ENCODE measurements at places on chromosomes 13 and 19.

DNA sequence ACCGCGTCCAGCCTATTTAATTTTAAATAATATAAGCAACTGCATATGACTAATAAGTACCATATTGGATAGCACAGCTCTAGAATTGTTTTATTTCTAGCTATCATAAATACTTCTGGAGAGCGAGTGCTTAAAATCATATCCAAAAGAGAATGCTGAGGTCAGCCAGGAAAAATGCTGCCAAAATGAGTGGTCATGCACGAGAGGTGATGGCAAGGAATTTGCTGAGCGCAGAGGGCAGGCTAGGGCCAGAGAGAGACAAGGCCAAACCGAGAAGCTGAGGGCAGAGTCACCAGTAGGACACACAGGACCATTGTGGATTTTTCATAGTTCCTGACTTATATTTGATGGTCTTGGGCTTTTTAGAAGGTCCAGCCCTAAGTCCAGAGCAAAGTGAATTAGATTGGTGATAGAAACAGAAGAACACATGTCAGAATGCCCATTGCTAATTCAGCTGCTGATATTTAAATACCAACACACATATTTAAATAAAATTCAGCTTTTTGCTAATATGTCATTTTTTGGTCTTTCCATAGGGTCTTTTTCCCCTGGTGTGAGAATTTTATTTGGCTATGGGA lies 33.6 kb upstream of the UBL3 start:
- no peak for DNase-seq

- DNase-seq = no peak
These were observed 62.7 kb downstream of the F2RL3 start for GRCh38 chr19:16951529-16951928.

- DNase-seq = no peak
These were observed 30.1 kb downstream of the ZNF557 start for GRCh38 chr19:7099597-7099921.

GRCh38 chr13:77494226-77494625 lies 41.3 kb upstream of the SCEL start:
- no peak for DNase-seq

DNA sequence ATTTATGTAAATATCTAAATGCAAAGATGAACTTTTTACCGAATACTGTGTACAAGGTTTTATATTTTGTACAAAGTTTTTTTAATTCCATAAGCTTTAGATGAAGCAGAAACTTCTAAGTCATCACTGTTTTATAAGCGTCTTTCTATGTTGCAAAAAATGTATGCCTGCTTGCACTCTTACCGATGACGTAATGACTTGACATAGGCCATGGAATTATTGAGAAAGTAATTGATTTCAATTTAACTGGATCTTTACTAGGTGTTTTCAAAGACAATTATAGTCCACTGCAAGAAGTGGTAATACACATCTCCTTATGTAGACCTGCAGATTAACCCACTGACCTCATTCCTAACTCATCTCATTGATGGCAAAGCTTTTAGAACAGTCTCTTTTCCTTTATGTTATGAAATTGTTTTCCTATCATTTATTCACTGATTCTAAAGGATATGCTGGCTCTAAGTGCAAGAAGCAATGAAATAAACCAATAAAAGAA lies 10.4 kb downstream of the DACH1 start:
- DNase-seq = no peak

GRCh38 chr19:8304841-8305621 lies 3.1 kb downstream of the CD320 start:
- no peak for DNase-seq

GRCh38 chr19:30708416-30709178 lies 336.4 kb downstream of the ZNF536 start:
- DNase-seq = no peak

GRCh38 chr13:40026174-40026585 lies 370.7 kb downstream of the COG6 start:
- DNase-seq = peak; percentile 74

- DNase-seq = no peak
These were observed 130.6 kb upstream of the SOX1 start for GRCh38 chr13:111936267-111936925.

DNA sequence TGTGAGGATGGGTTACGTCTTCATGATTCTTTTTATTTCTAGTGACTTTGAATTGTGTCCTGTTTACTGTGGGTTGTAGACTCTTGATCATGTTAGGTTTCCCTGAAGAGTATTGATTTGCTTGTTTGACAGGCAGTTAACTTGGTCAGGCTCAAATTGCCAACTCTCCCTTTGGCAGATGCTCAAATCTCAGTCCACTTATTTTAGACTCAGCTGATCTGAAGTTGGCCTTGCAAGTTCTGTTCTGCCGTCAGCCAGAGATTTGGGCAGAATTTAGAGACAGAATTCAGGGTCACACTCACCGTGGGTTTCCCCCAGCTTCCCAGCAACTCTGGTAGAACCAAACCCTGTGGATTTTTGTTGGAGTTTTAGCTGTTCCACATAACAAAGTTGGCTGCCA lies 71.6 kb upstream of the TEX29 start:
- DNase-seq = no peak

DNA sequence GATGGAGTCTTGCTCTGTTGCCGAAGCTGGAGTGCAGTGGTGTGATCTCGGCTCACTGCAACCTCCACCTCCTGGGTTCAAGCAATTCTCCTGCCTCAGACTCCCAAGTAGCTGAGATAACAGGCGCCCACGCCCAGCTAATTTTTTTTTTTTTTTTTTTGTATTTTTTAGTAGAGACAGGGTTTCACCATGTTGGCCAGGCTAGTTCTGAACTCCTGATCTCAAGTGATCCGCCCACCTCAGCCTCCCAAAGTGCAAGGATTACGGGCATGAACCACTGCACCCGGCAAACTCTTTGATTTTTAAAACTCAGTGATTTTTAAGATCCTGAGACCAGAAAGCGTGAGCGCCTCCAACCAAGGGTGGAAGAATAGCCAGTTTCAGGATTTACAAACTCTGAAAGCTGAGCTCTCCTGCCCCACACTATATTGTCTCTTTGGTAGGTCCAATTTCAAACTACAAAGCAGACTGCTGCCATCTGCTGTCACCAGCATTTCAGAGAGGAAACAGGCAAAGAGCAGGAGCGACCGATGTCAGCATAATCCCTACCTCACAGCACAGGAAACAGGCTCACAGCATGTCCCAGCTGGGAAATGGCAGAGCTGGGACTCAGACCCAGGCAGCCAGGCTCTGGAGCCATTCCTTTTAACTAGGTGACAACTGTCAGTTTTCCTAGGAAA lies 9.2 kb downstream of the NOSIP start:
- DNase-seq = peak; percentile 50

DNA sequence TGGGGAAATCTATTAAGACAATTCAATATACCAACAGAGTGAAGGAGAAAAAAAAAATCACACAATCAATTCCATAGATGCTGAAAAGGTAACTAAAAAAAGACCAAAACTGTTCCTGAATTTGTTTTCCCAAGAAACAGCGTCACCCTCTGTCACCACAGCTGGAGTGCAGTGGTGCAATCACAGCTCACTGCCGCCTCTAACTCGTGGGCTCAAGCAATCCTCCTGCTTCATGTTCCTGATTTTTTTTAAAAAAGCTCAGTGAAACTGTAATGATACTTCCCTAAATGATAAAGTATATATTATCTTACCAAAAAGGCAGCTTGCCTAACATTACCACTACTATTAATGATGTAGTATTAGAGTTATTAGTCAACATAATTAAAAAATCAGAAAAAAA lies 19.6 kb upstream of the ZFP14 start:
- DNase-seq = no peak

DNA sequence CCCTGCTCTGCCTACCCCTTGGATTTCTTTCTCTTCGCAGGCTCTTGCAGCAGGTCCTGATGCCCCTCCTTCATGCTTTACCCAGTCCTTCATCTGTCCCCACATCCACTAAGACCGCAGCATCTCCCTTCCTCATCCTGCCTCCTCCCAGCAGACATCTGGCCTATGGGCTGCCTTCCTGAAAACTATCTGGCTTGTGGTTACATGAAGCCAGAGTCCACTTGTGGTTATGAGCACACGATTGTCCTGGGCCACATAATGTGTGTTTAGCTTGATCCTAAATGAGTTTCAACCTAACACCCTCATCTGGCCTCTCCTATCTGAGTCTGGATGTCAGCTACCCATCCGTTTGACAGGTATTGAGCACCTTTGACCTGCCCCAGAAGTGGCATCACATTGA lies 5.5 kb upstream of the ZNF175 start:
- DNase-seq = no peak

DNA sequence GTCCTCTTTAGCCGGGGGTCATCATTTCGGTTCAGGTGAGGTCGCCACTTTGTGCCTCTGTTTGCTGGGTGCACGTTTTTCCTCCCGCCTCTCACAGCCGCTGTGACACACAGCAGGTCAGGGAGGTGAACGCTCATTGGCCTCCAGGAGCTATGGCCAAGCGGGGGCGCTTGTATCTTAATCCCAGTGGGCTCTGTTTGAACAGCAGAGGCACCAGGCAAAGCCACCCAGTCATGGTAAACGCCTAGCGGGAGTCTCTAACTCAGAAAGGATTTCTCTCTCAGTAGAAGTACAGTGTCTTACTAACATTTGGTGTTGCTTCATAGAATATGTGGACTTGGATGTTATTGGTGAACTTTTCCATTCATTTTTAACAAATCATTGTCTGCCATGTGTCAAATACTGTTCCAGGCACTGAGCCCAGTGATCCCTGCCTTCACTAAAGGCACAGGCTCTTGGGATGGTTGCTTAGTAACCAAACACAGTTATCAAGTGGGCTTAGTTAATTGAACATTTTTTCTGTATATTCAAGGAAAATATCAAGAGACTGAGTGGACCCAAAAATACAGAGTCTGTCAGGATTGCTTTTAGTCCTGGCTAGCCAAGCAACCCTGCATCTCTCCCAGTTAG lies 186.7 kb downstream of the STK24 start:
- no peak for DNase-seq

- no peak for DNase-seq
These were observed at the start of gene C2CD4C for GRCh38 chr19:408902-409515. TSS of gene C2CD4C (minus strand) at chr19:409147. CDS start at chr19:408361, 786 bp downstream.

Measured in MM.1S (cell line).